ENCODE measurements at places on chromosomes 6 and 20.

DNA sequence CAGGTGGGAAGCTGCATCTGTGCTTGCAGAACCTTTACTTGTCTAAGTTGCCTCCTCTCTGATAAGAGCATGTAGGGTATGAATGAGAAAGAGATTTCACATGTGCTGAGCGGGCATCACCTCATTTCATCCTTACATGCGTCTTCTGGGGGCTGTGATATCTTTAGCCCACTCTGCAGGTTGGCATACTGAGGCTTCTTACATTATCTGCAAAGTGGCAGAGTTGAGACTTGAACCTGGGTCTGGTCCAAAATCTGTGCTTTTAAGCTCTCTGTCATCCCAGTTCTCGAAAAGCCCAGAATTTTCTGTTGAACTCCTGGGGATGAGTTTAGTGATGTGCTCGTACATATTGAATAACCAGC is 2.0 kb upstream of the SRC start:
- no peak for DNase-seq

DNA sequence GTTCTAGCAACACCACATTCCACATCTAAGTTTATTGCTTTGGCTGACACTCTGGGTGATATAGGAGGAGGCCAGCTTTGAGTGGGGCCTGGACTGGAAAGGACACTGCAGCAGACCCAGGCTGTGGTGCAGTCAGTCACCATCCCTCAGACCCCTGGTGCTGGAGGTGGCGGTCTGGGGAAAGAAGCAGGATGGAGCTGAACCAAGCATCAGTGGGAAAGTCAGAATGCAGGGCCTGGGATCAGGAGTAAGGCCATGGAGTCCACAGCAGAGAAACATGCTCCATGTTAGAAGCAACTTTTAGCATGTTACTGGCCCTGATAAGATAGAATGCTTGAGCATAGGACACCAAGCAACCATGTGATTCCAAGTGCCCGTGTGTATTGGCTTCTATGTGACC is 5.9 kb downstream of the HLA-A start:
- no peak for DNase-seq

DNA sequence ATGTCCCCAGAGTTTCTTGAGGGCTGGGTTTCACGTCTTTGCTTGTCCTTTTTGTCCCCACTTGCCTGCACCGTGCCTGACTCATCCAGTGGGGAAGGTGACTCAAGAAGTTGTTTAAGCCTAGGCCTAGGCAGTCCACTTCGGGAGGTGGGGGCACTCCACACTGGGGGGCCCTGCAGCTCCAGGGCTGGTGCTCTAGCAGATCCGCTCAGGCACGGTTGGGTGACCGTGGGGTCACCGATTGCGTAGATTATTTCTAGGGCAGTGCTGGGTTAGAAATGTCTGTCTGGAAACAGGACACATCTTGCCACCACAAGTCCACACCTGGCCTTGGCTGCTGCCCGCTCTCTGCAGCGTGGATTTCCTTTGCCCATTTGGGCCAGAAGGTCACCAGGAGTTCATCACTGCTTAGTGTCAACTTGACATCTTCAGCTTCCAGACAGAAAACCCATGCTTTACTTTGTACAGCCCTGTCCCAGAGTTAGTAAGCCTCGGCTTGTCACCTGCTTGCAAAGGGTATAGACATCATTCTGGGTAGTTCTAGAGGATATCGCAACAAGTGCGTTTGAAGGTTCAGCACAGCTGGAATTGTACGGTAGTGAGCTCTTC is 13.6 kb upstream of the C20orf144 start:
- no peak for DNase-seq

DNA sequence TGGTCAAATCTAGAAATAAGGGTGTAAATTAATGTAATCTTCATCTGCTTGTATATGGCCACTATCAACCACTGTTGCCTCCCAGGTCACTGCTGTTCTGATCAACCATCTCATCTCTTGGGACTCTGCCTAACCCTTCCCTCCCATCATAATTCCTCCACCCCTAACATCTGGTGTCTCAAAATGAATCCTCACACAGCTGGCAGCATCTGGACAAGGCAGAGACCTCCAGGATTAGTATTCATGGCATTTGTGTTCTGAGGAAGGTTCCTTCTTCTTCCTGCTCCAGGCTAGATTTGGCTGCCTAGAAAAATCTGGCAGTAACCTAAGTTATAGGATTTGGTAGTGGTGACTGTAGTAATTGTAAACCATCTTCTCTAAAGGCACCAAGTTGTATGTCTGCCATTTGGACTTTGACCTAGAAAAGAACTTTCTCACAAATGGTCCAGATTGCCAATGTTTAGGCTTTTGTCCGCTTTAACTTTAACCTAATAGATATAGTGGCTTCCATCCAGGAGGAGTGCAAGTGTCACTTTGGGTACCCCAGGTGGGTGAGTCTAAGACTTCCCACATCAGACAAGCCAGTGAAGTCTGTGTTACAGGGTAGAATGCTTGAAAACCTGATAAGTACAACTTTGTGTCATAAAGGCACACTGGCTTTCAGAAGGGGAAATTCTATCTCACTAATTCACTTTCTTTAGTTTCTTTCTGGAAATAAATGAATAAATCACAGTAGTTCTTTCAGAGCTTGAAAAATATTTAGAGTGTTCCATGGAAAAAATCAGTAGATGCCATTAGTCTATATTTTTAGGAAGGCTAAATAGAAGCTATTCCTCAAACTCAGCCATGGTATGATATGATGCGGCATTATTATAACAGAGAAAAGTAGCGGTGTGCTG is 3.0 kb upstream of the PHACTR2 start:
- DNase-seq: no peak

DNA sequence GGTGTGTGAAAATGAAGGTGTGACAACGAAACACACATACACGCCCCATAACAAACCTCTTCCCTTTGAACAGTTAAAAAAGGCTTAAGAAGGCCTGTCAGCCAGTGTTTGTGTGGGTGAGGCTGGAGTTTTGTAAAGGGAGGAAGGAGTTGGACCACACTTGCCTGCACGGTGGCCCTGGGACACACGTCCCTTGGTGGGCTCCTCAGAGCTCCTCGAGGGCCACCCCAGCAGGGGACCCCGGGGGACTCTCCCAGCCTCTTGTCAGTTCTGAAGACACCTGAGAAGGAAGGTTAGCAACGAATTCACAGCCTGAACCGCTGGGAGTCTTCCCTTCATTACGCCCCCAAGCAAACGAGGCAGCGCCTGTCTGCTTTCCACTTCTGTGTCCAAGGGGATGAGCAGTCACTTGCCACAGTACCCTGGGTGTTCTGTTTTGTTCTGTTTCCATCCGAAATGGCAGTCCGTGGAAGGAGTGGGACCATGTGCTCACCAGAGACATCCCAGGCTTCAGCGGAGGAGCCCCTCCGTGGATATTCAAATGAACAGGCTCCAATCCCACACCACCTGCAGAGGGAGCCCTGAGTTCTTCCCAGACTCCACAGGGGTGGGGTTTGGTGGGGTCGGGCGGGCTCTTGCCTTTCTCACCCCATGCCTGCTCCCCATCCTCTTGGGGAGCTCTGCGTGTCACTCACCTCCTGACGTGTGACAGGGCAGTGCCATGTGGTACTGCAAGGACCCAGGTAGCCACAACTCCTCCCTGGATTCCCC is 68.6 kb downstream of the NRN1 start:
- no peak for DNase-seq

DNA sequence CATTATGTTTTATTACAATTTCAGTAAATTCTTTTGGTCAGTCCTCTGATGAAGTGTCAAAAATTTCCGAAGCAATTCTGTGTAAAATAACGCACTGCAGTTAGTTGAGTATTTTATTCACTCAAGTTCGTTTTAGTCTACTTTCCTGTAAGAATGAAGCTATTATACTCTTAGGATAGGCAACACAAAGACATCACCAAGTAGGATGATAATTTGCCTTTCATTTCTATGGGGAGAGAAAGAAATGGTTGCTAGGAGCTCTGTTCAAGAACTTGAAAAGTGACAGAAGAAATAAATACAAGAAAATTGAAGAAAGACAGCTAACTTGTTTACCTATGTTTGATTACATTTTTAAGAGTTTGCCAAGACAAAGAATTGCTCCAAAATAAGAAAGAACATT is 290.4 kb downstream of the EYS start:
- DNase-seq: no peak

GRCh38 chr6:129709196-129709768 is 695 bp downstream of the ARHGAP18 start:
- no peak for DNase-seq

DNA sequence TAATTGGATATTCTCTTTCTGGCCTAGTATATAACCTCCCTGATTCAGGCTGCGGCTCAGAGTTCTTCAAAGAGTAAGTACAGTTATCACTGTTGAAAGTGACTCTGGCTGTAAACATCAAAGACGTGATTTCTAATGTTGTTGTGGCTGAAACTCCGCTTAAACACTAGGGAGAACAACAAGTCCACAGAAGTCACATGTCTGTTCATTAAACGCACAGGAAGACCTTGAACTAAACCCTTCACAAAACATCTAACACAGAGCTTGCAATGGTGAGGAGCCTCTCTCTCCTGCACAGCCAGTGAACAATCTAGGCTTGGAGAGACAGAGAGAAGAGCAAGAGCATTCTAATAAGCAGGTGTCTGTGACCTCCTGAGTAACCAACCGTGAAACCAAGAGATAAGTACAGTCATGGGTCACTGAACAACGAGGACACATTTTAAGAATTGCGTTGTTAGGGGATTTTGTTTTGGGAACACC is 249.3 kb downstream of the PRKN start:
- DNase-seq: no peak

DNA sequence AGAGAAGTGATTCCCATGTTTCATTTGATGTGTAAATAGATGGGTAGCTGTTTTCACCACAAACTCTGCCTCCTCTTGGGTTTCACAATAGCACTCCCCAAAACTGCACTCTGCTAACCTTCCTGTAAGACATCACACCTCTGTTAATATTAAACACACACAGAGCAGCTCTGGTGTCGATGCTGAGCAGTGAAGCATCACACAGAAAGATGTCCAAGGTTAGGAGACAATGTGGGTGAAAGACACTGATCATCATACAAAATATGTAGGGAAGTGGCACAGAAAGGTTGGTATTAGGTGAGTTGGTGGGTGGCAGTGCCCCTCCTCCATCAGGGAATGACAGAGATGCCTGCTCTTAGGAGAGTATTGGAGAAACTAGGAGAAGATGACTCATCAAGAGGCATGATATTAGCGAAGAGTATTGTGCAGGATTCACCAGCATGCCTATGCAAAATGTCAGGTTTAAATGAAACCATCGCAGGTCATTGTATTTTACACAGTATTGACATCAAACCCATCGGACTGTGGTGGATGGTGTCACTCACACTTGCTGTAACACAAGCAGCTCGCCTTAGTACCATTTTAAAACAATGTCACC is 199.7 kb downstream of the TBXT start:
- DNase-seq: no peak

DNA sequence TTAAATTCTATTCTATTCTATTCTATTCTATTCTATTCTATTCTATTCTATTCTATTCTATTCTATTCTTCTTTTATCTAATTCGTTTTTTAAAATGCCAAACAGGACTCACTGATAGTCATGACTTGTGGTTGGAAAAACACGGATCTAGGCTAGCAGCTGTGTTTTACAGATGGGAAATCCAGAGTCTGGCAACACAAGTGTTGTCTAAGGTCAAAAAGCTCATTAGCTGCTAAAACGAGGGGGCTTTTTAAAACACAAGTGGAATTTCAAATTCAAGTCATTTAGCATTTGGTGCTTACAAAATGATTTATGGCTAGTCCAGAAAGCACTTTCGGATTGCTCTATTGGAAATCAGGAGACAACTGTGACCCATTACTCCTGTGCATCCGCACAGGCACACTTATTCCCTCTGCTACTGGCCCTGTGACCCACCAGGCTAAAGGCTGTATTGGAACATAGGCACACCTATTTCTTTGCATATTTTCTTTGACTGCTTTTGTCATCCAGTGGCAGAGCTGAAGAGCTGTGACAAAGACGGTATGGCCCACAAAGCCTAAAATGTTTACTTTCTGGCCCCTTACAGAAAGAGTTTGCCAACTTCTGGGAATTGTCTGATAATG is 17.8 kb upstream of the MLIP start:
- no peak for DNase-seq

DNA sequence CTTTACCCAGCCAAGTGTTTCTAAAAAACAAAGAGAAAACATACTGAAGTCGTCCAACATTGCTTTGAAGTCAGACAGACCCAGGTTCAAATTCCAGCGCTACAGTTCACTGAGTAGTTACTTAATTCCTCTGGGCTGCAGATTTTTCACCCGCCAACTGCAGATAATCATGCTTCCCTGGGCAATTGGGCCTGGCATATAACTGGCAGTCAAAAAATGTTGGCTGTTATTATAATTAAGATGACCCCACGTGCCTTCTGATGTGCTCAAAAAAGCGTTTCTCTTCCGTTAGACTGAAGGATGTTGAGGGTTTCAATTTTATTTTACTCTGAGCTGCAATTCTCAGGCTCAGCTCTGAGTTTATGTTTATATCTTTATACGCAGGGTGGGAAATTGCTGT is 156.1 kb upstream of the CITED2 start:
- DNase-seq: no peak

DNA sequence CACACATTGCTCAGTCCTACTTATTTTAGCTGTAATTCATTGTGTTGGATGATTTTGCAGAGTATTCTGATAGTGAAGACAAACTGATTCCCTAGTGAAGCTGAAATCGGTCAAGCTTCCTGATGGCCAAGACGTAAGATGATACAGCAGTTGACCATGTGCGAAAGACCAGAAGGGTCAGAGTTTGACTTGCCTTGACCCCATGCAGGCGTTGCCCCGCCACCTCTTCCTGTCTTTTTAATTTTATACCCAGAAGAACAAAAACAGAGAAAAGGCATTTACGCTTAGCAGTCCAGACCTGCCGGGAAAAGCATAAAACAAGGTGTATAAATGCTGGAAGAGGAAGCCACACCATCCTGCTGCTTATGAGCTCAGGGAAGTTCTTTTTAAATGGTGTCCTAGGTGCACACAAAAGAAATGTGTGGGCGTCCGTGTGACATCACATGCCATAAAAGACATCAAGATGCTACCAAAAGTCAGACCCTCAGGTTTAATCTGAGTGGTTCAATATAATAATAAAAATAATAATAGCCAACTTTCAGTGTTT is 32.2 kb downstream of the TSHZ2 start:
- DNase-seq: no peak

GRCh38 chr6:84242265-84242664 is 14.8 kb upstream of the CEP162 start:
- DNase-seq: no peak

DNA sequence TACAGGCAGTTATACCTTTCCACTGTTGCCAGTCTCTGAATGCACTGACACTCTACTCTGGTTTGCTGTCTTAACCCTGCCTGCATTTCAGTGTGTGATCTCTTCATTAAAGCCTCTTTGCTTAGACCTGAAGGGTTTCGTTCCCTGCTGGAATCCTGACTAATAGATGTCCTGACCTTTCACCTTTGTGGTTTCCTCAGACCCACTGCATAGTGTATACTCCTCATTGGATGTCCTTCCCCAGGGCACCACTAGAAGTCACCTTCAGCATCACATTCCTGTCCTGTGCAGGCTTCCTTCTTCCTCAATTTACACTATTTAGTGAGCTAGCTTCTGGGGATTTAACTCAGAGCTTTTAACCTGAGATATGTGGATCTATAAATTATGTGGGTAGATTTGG is 120.6 kb downstream of the RCAN2 start:
- DNase-seq: no peak

- no peak for DNase-seq
Observed at GRCh38 chr6:104186831-104187230, 672.9 kb downstream of the HACE1 start.

Data from suppressor macrophage (primary cell).